HFF-Myc (cell line): ENCODE measurements at places on chromosomes 7 and 10.

- DNase-seq = no peak
These were observed 4.5 kb upstream of the CPVL start for GRCh38 chr7:29150856-29151255.

DNA sequence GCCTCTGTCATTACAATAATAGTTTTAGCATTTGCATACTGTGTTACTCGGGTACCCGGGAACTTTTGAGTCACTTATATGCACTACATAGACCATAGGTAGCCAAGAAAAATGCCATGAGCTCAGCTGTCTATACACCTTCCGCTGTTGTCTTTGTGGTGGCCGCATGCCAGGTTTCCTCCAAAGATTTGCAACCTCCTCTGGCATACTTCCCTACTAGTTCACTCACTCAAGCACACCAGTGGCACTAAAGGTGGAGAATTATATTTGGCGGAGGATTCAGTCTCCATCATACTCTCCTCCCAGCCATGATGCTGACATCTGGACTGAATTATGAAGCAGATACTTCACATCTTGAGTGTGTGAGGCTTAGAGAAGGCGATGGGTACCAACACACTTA lies 35.6 kb upstream of the GRB10 start:
- DNase-seq = no peak

DNA sequence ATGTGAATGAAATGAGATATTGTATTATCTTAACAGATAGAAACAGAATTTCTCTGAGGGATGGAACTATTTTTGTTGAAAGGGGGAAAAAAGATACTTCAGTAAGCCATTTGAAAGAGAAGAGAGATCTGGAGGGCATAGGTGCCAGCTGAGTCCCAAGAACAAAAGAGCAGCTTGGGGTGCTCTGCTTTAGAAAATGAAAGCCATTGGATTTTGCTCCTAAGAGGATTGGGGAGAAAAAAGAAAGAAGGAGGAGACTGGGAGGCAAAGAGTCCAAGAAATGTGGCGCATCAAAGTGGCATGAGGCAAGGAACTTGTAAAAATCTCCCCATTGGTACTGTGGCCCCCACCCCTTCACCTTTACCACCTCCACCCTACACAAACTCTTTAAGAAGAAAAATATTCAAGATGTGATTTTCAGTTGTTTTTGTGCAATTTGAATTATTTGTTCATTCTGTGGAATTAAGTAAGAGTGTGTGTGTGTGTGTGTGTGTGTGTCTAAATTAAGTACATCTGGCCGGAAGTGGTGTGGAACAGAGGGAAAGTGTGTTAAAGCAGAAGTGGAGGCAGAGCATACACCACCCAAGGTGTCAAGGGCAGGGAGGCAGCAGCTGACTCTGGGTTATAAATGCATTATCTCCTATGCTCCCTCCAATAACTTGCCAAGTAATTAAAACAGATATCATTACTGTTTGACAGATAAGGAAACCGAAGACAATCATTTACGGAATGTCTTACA lies 9.9 kb upstream of the GNAI1 start:
- no peak for DNase-seq

- no peak for DNase-seq
These were observed 2.6 kb upstream of the GPR26 start for GRCh38 chr10:123663522-123663921.

- DNase-seq = no peak
These were observed 118.1 kb downstream of the SLC25A13 start for GRCh38 chr7:96203786-96204185.

DNA sequence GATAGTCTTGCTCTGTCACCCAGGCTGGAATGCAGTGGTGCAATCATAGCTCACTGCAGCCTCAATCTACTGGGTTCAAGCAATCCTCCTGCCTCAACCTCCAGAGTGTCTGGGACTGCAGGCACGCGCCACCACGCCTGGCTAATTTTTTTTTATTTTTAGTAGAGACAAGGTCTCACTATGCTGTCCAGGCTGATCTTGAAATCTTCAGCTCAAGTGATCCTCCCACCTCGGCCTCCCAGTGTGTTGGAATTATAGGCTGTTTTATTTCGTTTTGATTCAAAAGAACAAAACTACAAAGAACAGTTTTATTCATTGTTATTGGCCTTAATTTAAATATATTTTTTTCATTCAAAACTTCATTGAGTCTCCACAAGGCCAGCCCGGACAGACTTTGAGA lies 109.8 kb upstream of the NFE2L3 start:
- DNase-seq = no peak

GRCh38 chr10:60549686-60550085 lies 160.0 kb upstream of the ANK3 start:
- no peak for DNase-seq

DNA sequence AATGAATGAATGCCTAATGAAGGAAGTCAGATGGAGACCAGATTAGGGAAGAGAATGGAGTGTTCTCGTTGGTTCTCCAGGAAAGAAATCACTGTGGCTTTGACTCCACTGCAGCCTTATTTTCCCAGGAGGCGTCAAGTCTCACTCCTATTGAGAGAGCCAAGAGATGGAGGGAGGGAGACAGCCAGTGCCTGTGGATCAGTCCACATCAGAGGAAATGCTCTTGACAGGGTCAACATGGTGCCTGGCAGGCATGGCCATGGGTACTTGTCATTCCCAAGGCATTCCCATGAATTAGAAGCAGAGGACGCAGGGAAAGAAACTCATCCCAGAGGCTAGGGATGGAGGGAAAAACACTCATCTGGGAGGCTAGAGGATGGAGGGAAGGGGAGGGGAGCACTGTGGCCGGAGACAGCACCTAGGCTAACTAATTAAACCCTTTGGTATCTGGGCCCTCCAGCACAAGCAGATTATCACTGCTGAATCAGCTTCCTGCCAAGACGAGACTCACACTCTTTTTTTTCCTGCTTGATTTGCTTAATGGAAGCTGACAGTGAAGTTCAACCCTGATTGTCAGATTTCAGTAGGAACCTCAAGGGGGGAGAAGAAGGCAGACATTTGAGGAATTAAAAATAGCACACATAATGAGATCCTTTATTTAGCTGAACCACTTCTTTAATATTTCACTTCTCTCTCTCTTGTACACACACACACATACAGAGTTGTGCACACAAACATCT lies 1233.2 kb upstream of the AUTS2 start:
- DNase-seq = no peak

DNA sequence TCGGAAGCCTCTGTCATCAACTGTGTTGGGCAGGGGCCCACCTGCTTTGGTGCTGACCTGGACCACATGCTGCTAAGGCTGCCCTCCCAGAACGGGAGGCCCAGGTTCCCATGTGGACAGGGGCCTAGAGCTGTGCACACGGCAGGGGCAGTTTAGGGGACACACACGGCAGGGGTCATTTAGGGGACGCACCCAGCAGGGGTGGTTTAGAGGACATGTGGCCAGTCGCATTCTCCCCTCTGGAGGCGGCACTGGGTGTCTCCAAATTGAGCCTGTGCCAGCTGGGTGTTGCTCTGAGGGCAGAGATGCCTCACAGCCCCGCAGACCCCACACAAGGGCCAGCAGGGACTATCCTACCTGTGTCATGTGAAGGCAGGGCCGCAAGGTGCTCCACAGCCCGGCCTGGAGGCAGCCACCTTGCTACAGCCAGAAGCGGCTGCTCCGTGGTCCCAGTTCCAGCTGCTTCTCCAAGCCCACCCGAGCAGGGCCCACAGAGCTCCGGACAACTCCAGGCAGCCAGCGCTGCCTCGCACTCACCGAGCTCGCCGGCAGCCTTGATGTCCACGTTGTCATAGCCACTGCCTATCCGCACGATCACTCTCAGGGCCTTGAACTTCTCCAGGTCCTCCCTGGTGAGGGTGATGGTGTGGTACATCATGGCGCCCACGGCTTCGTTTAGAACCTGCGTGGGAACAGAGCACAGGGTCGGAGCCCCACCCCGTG lies 60.7 kb downstream of the ZRANB1 start:
- DNase-seq = no peak

DNA sequence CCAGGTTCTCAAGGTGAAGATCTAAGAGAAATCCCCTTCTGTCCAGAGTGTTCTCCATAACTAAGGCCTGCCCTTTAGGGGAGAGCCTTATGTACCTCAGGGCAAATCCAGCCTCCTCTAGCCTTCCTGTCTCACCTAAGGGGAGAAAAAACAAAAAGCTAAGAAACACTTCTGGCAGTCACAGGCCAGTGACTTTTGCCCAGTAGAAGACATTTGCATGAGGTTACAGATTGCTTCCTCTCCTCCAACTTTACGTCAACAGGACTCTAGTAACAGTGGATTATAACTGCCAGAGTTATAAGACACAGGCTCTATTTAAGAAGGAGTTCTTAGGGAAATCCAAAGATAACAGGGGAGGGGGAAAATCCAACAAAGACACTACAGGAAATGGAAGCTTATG lies 15.9 kb upstream of the FAM241B start:
- DNase-seq = no peak

DNA sequence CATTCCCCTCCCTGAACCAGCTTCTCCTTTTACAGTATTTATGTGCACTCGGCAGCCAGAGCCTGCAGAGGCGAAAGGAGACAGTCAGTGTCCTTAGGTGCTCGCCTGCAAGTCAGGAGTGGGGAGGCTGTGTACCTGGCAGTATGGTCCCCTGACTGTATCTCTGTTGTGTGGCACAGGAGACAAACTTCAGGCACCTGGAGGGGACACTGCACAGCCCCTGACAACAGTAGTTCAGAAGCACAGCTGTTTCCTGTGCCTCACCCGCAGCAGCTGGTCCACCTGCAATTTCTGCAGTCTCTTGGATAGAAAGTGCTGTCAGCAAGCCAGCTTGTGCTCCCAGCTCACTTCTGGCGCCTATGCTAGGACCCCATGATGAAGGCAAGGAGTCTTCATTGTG lies 73.4 kb upstream of the LAMB4 start:
- DNase-seq = no peak

- DNase-seq = no peak
These were observed 6.3 kb upstream of the UNCX start for GRCh38 chr7:1226186-1226901.

- DNase-seq = no peak
These were observed 14.9 kb downstream of the DLG5 start for GRCh38 chr10:77911535-77912123.

DNA sequence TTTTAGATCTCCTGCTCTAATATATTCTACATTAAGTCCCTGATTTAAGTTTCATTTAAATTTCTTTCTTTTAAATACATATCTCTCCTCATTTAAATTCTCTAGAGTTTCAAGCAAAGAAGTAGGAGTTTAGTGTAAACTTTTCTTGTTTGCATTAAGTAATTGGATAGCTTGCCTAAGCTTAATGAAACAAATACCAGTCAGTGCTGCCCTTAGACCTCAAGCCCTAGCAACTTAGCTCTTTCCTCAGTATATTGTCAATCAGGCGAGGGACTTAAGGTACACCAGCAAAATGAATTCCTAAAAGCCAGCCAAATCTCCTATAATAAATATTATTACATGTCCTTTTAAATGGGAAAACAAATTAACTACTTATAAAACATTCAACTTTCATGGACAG lies 101.5 kb downstream of the CHCHD3 start:
- no peak for DNase-seq

GRCh38 chr10:28241741-28242399 lies 61.0 kb downstream of the MPP7 start:
- DNase-seq = peak; percentile 63

DNA sequence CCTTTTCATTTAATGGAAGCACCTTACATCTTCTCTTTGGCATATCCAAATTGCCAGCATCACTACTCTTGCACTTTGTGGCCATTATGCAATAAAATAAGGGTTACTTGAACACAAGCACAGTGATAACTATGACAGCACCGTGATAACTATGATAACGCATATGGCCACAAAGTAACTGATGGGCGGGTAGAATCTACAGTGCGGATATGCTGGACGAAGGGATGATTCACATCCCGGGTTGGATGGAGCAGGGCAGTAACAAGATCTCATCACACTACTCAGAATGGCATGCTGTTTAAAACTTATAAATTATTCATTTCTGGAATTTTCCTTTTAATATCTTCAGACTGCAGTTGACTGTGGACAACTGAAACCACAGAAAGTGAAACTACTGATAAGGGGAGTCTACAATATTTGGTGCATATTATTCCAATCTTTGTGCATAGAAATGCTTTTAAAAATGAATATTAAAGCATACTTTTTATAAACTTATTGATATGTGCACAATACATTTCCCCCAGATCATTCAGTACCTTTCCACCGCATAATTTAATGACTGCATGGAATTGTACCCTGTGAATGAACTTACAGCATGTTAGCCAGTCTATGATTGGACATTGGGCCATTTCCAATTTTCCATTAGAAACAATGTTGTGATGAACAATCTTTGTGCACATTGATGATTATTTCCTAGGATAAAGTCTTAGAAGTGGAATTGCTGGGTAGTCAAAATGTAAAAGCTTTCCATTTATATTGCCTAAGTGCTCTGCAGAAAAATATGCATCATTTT lies 136.4 kb downstream of the WNT2 start:
- DNase-seq = no peak

DNA sequence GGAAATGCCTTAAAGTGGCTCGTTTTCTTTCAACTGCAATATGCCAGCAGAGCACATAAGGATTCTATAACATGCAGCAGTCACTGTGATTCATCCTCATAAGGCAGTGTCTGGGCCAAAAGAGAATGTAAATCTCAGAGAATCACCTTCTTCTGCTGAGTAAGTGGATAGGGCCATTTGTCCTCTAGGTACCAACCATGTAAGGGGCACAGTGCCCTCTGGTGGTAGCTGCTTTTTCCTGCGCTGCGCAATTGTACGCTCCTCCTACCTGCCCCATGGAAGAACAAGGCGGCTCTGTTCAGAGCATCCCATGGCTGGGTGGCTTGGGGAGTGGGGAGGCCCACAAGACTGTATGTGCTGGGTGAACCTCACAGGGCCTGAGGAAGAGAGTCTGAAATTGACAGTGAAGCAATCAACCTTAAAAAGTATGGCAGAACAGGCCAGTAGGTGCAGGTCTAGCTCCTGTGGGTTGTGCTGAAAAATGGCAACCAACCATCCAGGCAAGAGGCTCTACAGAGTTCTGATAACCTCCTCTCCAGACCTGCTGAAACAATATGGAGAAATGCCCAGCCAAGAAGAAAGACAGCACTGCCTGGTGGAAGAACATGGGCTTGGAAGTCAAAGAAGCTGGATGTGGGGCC lies 78.6 kb upstream of the C10orf90 start:
- peak; percentile 47 for DNase-seq

DNA sequence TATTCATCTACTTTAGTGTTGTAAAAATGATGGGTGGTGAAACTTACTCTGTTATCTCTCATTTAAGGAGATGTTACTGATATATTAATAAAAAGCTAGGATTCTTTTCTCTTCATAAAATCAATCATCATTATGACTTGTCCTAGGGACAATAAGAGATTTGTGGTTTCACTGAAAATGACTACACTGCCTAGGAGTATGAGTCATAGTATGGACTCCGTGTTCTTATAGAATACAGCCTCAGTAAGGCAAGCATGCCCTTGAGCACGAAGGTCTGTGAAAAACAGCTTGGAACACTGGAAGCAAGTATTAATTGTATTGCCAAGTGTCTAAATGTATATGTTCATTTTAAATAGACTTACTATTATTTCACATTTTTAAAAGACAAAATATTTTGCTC lies 749.2 kb upstream of the PCDH15 start:
- no peak for DNase-seq

- no peak for DNase-seq
These were observed 3.0 kb downstream of the ZFAND2A start for GRCh38 chr7:1156782-1157535.
